ENCODE measurements at places on chromosomes 4 and X. TPM values are rescaled to one million over a fixed set of nuclear protein-coding genes. Genes with fewer than 3 reads are reported as not detected.
A peak's percentile ranks its signal among the peaks of the same experiment; 100 is the strongest.

MTCP1 gene
- total RNA-seq = 18.9 TPM

DNA sequence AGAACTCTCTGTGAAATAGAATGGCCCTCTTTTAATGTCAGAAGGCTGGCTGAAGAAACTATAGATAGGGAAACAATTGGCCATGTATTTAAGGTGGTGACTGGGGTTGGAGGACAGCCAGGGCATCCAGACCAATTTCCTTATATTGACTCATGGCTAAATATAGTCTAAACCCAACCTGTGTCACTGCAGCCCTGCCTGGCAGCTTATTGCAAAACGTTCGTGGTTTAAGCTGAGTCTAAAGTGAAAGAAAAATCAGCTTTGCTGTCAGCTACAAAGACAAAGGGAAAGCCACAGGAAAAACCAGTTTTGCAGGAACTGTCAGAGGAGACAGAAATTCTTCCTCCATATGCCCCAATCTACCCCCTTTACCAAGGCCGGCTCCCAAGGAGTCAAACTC is 902.8 kb upstream of the NDST4 start:
- H3K36me3 ChIP-seq = no peaks in the 10 kb centered on the region
- H3K27ac ChIP-seq = no peak overlapping the region
- DNase-seq = no peak

DNA sequence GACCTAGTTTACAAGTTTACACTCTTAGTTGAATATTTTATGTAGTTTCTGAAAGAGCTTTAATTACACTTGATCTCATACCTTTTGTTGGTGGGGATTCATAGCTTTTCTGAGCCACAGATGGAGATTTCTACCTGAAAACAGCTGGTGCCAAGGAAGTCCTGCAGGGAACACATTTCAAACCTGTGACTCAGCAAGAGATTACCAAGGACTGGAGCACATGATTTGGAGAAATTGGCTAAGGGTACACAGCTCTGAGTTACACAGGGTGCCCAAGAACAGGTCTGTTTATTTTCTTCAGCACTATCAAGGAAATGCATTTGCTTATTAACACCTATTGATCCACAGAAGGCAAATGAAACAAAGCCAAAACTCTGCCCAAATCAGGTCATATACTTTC is 691.5 kb downstream of the KCTD8 start:
- H3K4me3 ChIP-seq = no peak overlapping the region
- H3K27ac ChIP-seq = no peak overlapping the region

DNA sequence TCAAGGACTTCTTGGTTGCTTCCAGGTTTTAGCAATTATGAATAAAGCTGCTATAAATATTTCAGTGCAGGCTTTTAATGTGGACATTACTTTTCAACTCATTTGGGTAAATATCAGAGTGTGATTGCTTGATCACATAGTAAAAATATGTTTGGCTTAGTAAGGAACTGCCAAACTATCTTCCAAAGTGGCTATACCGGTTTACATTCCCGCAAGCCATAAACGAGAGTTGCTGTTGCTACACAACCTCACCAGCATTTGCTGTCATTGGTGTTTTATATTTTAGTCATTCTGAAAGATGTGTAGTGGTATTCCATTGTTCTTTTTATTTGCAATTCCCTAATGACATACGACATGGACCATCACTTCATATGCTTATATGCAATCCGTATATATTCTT is 30.9 kb upstream of the SPOCK3 start:
- no peaks in the 10 kb centered on the region for H3K4me1 ChIP-seq
- H3K36me3 ChIP-seq = no peaks in the 10 kb centered on the region
- no peak for DNase-seq
- no peak overlapping the region for H3K4me3 ChIP-seq
- H3K27me3 ChIP-seq = no peaks in the 10 kb centered on the region
- no peak overlapping the region for H3K27ac ChIP-seq

DNA sequence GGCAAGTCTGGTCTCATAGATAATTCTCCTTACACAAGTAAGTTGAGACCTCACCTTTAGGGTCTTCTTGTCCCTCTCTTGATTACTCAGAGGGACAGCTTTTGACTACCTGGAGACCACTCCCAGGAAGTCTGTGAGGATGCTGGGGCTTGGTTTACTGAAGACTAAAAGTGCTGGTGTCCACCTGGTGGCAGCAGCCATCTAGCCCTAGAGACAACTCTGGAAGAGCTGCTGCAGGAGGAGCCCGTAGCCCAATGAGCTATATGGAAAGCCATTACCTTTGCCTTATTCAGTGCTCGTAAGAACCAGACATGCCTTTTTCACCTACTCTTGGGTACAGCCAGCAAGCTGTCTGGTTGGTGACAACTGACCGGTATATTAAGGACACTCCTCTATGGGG is 7.3 kb downstream of the FGFBP2 start:
- H3K36me3 ChIP-seq = no peaks in the 10 kb centered on the region
- no peaks in the 10 kb centered on the region for H3K27me3 ChIP-seq
- H3K4me1 ChIP-seq = no peaks in the 10 kb centered on the region
- no peak overlapping the region for H3K4me3 ChIP-seq
- no peak for DNase-seq
- no peak overlapping the region for H3K27ac ChIP-seq

DNA sequence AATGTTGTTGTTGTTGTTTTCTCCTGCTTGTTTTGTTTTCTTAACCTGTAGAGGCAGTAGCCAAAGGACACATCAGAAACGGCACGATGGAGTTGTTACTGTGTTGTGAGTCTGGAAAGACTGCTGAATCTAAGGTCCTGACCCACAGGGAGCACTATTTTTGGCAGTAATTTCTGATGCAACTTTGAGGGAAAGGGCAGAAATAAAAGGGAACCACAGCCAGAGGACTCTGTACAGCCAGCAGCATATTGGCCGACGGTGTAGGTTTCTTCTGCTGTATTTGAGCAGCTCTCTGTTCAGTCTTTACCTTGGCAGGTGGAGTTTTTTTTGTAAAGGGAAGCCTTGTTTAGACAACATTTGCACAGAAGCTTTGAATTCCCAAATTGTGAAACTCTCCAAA is 203.0 kb upstream of the GPR101 start:
- no peak for DNase-seq
- no peaks in the 10 kb centered on the region for H3K36me3 ChIP-seq
- H3K4me3 ChIP-seq = no peak overlapping the region
- H3K4me1 ChIP-seq = peaks cover 5% of the 10 kb centered on the region
- H3K27me3 ChIP-seq = no peaks in the 10 kb centered on the region

PCDH18 gene
- not detected for total RNA-seq

- no peak overlapping the region for H3K4me3 ChIP-seq
- H3K4me1 ChIP-seq = no peaks in the 10 kb centered on the region
- no peak for DNase-seq
- no peaks in the 10 kb centered on the region for H3K27me3 ChIP-seq
- H3K27ac ChIP-seq = no peak overlapping the region
- H3K36me3 ChIP-seq = no peaks in the 10 kb centered on the region
These were observed 28.1 kb downstream of the SMIM43 start for GRCh38 chr4:121736735-121737351.

SMS gene
- 17.8 TPM for total RNA-seq

- no peak overlapping the region for H3K27ac ChIP-seq
- no peaks in the 10 kb centered on the region for H3K4me1 ChIP-seq
- H3K36me3 ChIP-seq = no peaks in the 10 kb centered on the region
- H3K4me3 ChIP-seq = no peak overlapping the region
- DNase-seq = no peak
- no peaks in the 10 kb centered on the region for H3K27me3 ChIP-seq
These were observed 617.7 kb upstream of the GRIA3 start for GRCh38 chrX:122566401-122566800.

HADH gene
- total RNA-seq = 16.3 TPM

SPINK2 gene
- 4.0 TPM for total RNA-seq

GRCh38 chr4:105548483-105548882 is 3.9 kb upstream of the ARHGEF38 start:
- no peaks in the 10 kb centered on the region for H3K36me3 ChIP-seq
- no peak overlapping the region for H3K4me3 ChIP-seq
- no peak overlapping the region for H3K27ac ChIP-seq
- DNase-seq = no peak
- H3K27me3 ChIP-seq = no peaks in the 10 kb centered on the region
- H3K4me1 ChIP-seq = no peaks in the 10 kb centered on the region

KIF4A gene
- 0.06 TPM for total RNA-seq

- H3K4me1 ChIP-seq = no peaks in the 10 kb centered on the region
- no peak overlapping the region for H3K4me3 ChIP-seq
- no peaks in the 10 kb centered on the region for H3K27me3 ChIP-seq
- H3K27ac ChIP-seq = no peak overlapping the region
- DNase-seq = no peak
- peaks cover 6% of the 10 kb centered on the region for H3K36me3 ChIP-seq
These were observed 93.0 kb downstream of the CENPC start for GRCh38 chr4:67452100-67452845.

HPSE gene
- total RNA-seq = 1.5 TPM

GRCh38 chrX:153569475-153569874 is 29.5 kb downstream of the CCNQ start:
- no peak for DNase-seq
- H3K4me1 ChIP-seq = no peaks in the 10 kb centered on the region
- H3K4me3 ChIP-seq = no peak overlapping the region
- no peaks in the 10 kb centered on the region for H3K27me3 ChIP-seq
- no peak overlapping the region for H3K27ac ChIP-seq

- no peak overlapping the region for H3K27ac ChIP-seq
- no peaks in the 10 kb centered on the region for H3K27me3 ChIP-seq
- H3K4me3 ChIP-seq = no peak overlapping the region
- no peaks in the 10 kb centered on the region for H3K36me3 ChIP-seq
These were observed 44.0 kb downstream of the STEEP1 start for GRCh38 chrX:119521246-119521645.

DNA sequence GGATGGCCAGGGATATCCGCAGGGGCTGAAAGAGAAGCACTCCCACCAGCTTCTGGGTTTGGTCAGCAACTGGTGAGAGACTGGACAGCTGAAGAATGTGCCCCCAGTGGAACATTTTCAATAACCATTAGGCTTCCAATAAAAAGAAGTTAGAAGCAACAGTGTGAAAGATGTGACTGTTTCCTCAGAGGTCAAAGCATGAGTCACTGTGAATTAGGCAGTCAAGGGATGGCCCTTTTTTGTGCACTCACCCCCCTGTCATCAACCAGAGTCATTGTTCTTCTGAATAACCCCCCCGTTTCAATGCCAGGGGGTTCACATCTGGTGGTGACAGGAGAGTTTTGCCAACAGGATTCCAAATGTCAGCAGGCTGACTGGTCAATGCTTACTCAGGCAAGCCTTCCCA is 74.6 kb upstream of the SH3RF1 start:
- no peaks in the 10 kb centered on the region for H3K27me3 ChIP-seq
- no peaks in the 10 kb centered on the region for H3K4me1 ChIP-seq
- no peak for DNase-seq
- no peak overlapping the region for H3K27ac ChIP-seq
- H3K36me3 ChIP-seq = no peaks in the 10 kb centered on the region
- no peak overlapping the region for H3K4me3 ChIP-seq

DNA sequence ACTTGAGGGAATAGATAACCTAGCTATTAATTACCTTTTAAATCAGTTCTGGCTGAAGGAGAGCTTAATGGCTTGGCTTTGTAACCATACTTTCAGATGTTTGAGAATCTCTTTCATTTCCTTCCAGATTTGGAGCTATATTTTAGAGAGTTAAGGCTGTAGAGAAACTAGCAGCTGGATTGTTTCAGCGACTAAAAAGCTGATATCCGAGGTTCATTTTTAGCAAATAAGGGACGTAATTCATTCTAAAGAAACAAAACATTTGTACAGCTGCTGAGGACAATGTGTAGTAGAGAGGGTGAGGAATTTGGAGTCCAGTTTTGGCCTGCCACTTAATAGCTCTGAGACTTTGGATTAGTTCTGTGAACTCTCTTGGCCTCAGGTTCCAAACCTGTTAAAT is 12.2 kb downstream of the OSTC start:
- peaks cover 65% of the 10 kb centered on the region for H3K36me3 ChIP-seq
- H3K4me1 ChIP-seq = no peaks in the 10 kb centered on the region
- DNase-seq = no peak
- H3K27ac ChIP-seq = no peak overlapping the region
- no peaks in the 10 kb centered on the region for H3K27me3 ChIP-seq

BTK gene
- 0.42 TPM for total RNA-seq

DNA sequence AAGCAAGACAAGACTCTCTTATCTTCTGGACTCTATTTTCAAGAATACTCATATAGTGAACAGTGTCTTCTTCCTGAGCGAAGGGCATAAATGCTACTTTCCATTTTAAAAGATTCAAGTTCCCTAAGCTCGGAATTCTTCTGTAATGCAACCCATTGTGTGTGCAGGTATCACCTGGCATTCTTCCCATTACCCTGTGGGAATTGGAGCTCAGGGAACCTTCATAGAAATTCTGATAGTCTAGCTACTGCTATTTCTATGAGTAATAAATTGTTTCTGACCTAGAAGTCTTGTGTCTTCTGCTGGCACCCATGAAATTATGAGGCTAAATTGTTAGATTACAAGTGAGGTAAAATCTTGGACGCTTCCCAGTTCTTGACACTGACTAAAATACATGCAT is 324.1 kb upstream of the DIPK2B start:
- H3K4me1 ChIP-seq = no peaks in the 10 kb centered on the region
- no peaks in the 10 kb centered on the region for H3K27me3 ChIP-seq
- H3K36me3 ChIP-seq = no peaks in the 10 kb centered on the region
- DNase-seq = no peak
- H3K4me3 ChIP-seq = no peak overlapping the region
- H3K27ac ChIP-seq = no peak overlapping the region

- peak overlapping the region; percentile 68 for H3K27ac ChIP-seq
- H3K4me3 ChIP-seq = peak overlapping the region; percentile 89
- H3K27me3 ChIP-seq = no peaks in the 10 kb centered on the region
- H3K36me3 ChIP-seq = peaks cover 10% of the 10 kb centered on the region
- peaks cover 44% of the 10 kb centered on the region for H3K4me1 ChIP-seq
These were observed 3.3 kb downstream of the KLF3 start for GRCh38 chr4:38667085-38667893.

DNA sequence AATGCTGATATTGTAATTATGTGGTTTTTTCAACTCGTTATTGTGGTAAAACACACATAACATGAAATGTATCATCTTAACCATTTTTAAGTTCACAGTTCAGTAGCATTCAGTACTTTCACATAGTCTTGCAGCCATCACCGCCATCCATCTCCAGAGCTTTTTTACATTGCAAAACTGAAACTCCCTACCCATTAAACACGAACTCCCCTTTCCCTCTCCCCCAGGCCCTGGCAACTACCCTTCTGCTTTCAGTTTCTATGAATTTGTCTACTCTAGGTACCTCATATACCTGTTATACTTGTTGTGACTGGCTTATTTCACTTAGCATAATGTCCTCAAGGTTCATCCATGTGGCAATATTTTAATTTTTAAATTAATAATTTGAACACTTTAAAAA is 380.6 kb downstream of the MAPK10 start:
- no peaks in the 10 kb centered on the region for H3K4me1 ChIP-seq
- no peaks in the 10 kb centered on the region for H3K36me3 ChIP-seq
- no peak overlapping the region for H3K4me3 ChIP-seq
- no peak overlapping the region for H3K27ac ChIP-seq
- no peaks in the 10 kb centered on the region for H3K27me3 ChIP-seq

- no peaks in the 10 kb centered on the region for H3K36me3 ChIP-seq
- H3K27ac ChIP-seq = no peak overlapping the region
- H3K4me3 ChIP-seq = no peak overlapping the region
- H3K4me1 ChIP-seq = no peaks in the 10 kb centered on the region
- no peaks in the 10 kb centered on the region for H3K27me3 ChIP-seq
These were observed 160.6 kb downstream of the EFNB1 start for GRCh38 chrX:68989456-68989855.

GRCh38 chr4:61246034-61246433 is 45.9 kb downstream of the ADGRL3 start:
- H3K27ac ChIP-seq = no peak overlapping the region
- no peaks in the 10 kb centered on the region for H3K36me3 ChIP-seq
- no peaks in the 10 kb centered on the region for H3K27me3 ChIP-seq
- H3K4me1 ChIP-seq = no peaks in the 10 kb centered on the region

ARR3 gene
- total RNA-seq = not detected

GRCh38 chr4:152997771-152998487 is 61.8 kb downstream of the FHDC1 start:
- DNase-seq = no peak
- no peak overlapping the region for H3K27ac ChIP-seq
- H3K27me3 ChIP-seq = peaks cover 5% of the 10 kb centered on the region
- no peaks in the 10 kb centered on the region for H3K4me1 ChIP-seq
- no peak overlapping the region for H3K4me3 ChIP-seq
